Pancreas (tissue), 10 donors: ENCODE measurements at places on chromosomes 4 and X. TPM values are rescaled to one million over a fixed set of nuclear protein-coding genes. Genes with fewer than 3 reads are reported as not detected.

DNA sequence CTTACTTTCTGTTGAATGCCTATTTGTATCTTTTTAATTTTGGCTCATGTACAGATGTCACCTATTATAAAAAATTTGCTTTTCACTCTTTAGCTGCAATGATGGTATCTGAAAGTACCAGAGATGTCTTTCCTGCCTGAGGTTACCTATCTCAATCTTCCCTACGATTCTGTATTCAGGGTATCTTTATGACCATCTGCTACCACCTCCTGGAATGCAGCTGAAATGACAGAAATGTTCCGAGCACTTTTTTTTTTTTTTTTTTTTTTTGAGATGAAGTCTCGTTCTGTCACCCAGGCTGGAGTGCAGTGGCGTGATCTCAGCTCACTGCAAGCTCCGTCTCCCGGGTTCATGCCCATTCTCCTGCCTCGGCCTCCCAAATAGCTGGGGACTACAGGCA, 136.4 kb downstream of the REPS2 start:
- no peak for DNase-seq

The MAGEC3 gene
- polyA plus RNA-seq, result not detected

The MED12 gene
- 12.8 TPM for polyA plus RNA-seq

The NWD2 gene
- polyA plus RNA-seq, result 0.02 TPM

The SERPINA7 gene
- 0.31 TPM for polyA plus RNA-seq
